Iris pigment epithelial cell (primary cell): ENCODE measurements at places on chromosomes 12 and 14.

GRCh38 chr12:90455756-90456155 is 499.2 kb downstream of the CCER1 start:
- DNase-seq: no peak

- DNase-seq: peak; percentile 96
These were observed 21.7 kb downstream of the ERH start for GRCh38 chr14:69376439-69376838.

- DNase-seq: peak; percentile 55
These were observed 4.4 kb upstream of the DNAJC22 start for GRCh38 chr12:49342066-49342913.

- no peak for DNase-seq
These were observed 41.0 kb upstream of the PLEKHG3 start for GRCh38 chr14:64663174-64663573.

- DNase-seq: no peak
These were observed 117.2 kb upstream of the BCL2L14 start for GRCh38 chr12:11953523-11953922.

- DNase-seq: no peak
These were observed 49.7 kb downstream of the MARK3 start for GRCh38 chr14:103434868-103435442.

- peak; percentile 79 for DNase-seq
These were observed 354.4 kb upstream of the FLRT2 start for GRCh38 chr14:85175556-85175955.

- DNase-seq: no peak
These were observed 149.2 kb upstream of the LRIG3 start for GRCh38 chr12:59069516-59069915.

DNA sequence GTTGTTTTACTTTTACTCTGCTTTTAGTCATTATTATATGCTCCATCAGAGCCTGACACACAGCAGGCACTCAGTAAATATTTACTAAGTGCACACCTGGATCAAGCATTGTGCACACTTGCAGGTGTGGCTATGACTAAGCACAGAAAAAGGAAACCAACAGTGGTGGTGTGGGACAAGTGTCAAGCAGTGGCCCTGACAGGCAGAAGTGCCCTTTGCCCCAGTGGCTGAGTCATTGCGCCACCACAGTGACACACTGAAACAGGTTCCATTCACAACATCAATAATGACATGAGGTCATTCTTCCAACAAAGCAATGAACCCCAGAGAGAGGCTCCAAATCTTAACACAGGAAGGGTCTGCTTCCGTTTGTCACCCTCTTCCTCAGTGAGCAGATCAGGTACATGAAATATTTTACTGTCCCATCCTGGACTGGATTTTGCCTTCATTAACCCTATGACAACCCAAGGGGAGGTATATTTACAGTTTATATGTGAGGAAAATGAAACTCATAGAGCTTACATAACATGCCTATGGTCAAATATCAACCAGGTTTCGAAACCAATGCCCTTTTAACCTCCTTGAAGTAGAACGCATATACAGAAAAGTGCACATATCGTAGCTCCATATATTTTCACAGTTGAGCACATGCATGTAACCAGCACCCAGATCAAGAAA is 82.6 kb upstream of the GTF2A1 start:
- no peak for DNase-seq

GRCh38 chr14:101364503-101365328 is 196.6 kb upstream of the DIO3 start:
- no peak for DNase-seq

DNA sequence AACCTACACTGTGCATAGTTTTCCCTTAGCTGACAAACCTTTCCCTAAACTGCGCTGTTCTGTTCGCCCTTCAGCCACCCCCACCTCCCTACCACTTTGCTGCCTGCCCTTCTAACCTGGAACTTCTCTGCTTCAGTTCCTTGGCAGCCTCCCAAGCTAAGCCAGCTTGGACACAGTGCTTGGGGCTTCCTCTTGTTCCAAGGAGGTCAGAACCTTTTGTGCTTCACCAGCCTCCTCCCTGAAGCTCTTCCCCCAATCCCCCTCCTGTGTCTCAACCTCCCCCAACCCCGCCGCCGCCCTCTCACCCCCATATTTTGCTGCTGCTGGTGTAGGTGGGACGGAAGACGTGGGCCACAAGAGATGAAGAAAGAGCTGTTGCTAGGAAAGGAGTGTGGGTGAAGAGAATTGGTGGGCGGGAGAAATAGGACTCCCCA is 8.1 kb upstream of the RIC8B start:
- peak; percentile 26 for DNase-seq

- no peak for DNase-seq
These were observed 82.5 kb downstream of the MAP3K9 start for GRCh38 chr14:70726651-70727375.

DNA sequence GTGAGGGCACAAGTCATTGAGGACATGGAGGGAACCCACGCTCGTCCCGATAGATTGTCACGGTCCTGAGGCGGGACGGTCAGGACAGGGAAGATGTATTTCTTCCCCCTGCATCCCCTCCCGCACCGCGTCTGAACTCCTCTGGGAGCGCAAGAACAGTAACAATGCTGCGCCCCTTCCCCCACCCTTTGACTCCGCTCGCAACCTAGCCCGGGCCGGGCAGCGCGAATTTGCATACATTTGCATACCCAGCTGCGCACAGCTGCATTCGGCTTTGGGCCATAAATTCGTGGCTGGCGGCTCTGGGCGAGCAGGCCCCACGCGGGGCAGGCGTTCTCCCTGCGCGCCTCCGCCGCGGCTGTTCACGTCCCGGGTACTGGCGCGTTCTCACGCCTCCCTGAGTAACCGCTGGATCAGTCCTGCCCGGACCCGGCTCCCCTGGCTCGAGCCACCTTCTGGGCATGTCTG is 29.0 kb upstream of the SMUG1 start:
- DNase-seq: no peak

GRCh38 chr12:28177905-28178304 is 12.4 kb upstream of the CCDC91 start:
- DNase-seq: no peak

DNA sequence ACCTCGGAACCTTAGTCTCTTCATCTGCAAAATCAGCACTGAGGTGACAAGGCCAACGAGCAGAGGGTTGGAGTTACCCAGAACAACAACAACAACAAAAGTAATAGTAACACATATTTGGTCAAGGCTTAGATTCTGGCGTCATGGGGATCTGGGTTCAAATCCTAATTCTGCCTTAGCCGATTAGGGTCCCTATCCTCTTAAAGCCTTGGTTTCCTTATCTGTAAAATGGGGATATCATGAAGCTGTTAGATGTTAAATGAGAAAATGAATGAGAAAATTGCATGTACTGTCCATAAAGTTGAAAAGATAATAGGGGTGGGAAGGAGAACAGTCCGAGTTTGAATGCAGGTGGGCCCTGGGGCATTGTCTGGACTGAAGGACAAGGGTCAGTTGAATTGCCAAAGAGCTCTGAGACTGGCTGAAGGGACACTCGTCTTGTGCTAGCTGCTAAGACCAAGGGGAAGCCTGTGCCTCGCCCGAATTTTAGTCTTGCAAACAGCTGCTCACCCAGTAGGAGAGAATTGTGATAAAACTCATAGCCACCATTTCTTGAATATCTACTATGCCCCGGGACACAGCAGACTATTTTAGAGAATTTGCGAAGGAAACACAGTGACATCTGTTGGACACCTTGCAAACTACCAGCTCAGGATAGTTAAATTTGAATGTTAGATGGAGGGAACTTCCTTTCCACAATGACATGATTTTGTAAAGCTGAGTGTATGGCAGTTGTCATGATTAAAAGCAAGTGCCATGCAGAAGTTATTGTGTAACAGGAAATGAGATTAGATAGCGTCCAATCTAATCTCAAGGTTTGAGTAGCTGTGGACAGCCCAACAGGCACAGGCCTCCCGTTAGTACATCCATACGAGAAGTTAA is 6.8 kb upstream of the HNF1A start:
- DNase-seq: peak; percentile 60

- DNase-seq: no peak
These were observed 21.0 kb downstream of the RPGRIP1 start for GRCh38 chr14:21300892-21301291.

GRCh38 chr12:17017402-17017801 is 411.4 kb upstream of the LMO3 start:
- no peak for DNase-seq

- DNase-seq: no peak
These were observed 236.0 kb upstream of the SYT1 start for GRCh38 chr12:78628491-78629100.

DNA sequence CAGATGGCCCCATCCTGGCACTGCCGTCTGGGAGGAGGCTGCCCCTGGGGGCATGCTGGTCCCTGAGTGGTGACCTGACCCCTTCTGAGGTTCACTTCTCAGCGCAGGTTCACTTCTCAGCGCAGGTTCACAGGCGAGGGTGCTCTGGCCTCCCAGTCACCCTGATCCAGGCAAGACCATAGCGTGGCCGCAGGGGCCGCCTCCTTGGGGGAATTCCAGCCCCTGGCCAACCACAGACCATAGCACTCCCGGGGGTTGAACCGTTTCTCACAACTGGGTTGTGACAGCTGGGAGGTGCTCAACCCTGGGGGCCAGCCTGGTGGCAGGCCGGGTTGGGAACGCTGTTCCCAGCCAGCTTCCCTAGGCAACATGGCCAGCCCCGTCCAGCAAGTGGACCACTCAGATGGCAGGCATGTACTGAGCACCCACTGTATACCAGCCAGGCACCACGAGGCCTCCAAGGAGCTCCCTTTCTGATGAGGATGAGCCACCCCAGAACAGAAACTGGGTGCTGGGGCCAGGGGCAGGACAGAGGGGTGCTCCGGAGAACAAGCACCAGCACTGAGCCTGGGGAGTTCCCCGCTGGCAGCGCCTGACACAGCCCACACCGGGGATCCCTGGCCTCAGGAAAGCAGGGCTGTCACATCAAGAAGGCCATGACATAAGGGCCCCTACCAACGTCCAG is 28.3 kb upstream of the ZFP36L1 start:
- DNase-seq: no peak

GRCh38 chr14:25929881-25930615 is 667.8 kb downstream of the NOVA1 start:
- no peak for DNase-seq

GRCh38 chr12:88591343-88591742 is 11.1 kb upstream of the KITLG start:
- DNase-seq: peak; percentile 40

- peak; percentile 8 for DNase-seq
These were observed 74.9 kb downstream of the TBK1 start for GRCh38 chr12:64526859-64527258.

GRCh38 chr12:6980740-6981139 is 10.0 kb downstream of the EMG1 start:
- DNase-seq: no peak

DNA sequence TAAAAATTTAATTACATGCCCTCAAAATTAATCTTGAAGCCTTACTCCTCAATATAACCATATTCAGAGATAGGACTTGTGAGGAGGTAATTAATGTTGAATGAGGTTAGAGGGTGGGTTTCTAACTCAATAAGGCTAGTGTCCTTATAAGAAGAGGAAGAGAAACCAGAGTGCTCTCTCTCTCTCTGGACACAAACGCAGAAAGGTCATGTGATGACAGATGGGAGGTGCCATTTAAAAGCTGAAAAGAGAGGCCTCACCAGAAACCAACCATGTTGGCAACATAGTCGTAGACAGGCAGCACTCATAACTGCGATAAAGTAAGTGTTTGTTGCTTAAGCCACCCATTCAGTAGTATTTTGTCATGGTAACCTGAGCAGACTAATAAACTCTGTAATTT is 378.5 kb upstream of the LMO3 start:
- DNase-seq: no peak

DNA sequence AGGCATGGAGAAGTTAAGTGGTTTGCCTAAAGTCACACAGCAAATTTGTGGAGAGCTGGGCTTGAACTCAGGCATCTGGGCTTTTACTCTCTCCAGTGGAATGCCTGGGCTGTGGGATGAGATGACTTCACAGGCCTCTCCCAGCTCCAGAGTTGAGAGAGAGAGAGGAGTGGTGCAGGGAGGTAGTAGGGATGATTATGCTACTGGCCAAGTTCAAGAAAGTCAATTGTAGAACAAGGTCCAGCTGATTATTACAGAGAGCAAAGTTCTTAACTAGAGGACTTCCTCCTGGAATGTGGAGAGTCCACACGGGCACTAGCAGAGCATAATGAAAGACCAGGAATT is 769 bp upstream of the EMP1 start:
- no peak for DNase-seq

- no peak for DNase-seq
These were observed 10.2 kb downstream of the SLC25A47 start for GRCh38 chr14:100333311-100333710.

- peak; percentile 49 for DNase-seq
These were observed 6.6 kb downstream of the PPP4R4 start for GRCh38 chr14:94180655-94181271.

- DNase-seq: no peak
These were observed 33.8 kb downstream of the ARMH4 start for GRCh38 chr14:58118097-58118815.

DNA sequence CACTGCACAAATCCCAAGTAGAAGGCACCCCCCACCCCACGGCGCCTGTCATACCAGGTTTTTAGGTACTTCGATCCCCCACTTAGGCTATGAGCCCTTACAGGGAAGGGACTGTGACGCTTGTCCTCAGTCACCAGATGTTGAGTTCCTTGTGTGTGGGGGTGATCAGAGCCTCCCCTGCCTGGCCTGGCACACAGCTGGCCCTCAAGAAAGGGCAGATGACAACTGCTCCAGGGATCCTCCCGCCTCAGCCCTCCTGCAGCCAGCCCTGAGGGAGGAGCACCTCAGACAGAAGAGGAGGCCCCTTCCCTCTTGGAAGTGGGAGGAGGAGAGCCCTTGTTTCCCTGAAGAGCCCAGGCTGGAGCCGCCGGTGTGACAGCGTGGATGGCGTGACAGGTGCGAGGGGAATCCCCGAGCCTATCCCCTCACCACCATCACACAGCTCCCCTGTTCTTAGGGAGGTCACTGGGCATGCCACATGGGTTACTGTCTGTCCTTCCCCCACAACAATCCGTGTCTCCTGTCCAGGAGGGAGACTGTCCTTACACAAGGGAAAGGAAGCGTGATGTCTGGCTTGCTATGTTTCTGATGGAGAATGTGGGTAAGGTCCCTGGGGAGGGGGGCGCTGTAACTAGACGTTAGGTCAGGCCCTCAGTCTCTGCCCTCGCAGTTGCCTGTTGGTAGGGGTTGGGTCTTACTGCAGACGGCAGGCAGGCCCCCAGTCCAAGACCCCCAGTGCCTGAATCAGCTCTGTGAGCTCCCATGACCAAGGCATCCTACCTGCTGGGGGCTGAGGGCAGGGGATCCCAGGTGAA is 31.4 kb downstream of the P2RX4 start:
- DNase-seq: no peak

DNA sequence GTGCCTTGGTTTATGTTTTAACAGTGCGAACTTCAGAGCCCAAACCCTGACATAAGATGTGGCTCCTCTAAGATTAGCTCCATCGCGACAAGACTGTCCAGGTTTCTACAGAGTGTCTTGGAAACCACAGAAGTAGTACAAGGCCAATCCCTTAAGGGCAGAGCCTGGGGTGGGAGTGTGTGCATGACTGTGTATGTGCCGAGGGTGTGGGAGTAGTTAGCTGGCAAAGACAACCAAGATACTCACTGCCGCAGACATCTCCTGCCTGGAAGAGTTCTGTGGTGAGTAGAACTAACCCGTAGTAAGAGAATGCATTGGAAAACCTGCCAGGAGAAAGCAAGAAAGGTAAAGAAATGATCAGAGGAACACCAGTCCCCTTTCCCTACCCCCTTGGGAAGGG is 54.1 kb downstream of the DAO start:
- no peak for DNase-seq

GRCh38 chr12:31118347-31119191 is 44.9 kb downstream of the DDX11 start:
- DNase-seq: no peak
